ENCODE measurements at places on chromosomes 2 and 18. TPM values are rescaled to one million over a fixed set of nuclear protein-coding genes. Genes with fewer than 3 reads are reported as not detected.

Gene RUFY4
- not detected for polyA plus RNA-seq

Gene NEU4
- polyA plus RNA-seq: not detected

Gene TXNDC2
- 0.09 TPM for polyA plus RNA-seq

Gene FOXD4L1
- polyA plus RNA-seq: 0.10 TPM

Gene GALNT3
- polyA plus RNA-seq: 29.0 TPM

Gene TMEM169
- polyA plus RNA-seq: 0.15 TPM

Gene CCDC150
- 1.7 TPM for polyA plus RNA-seq

Gene DLX2
- polyA plus RNA-seq: 0.16 TPM

Gene PTH2R
- not detected for polyA plus RNA-seq

Gene IGFBP2
- 501 TPM for polyA plus RNA-seq

Gene LBH
- 2.4 TPM for polyA plus RNA-seq

Data from mammary epithelial cell (primary cell).